ENCODE measurements at places on chromosomes 16 and 17. TPM values are rescaled to one million over a fixed set of nuclear protein-coding genes. Genes with fewer than 3 reads are reported as not detected.

ADAD2 gene
- polyA plus RNA-seq: not detected

SEBOX gene
- polyA plus RNA-seq: not detected

ALOX12B gene
- polyA plus RNA-seq: not detected

CACNG5 gene
- polyA plus RNA-seq: not detected

GRCh38 chr17:78166416-78166815 lies 2.0 kb upstream of the SYNGR2 start:
- no peak for DNase-seq

DNA sequence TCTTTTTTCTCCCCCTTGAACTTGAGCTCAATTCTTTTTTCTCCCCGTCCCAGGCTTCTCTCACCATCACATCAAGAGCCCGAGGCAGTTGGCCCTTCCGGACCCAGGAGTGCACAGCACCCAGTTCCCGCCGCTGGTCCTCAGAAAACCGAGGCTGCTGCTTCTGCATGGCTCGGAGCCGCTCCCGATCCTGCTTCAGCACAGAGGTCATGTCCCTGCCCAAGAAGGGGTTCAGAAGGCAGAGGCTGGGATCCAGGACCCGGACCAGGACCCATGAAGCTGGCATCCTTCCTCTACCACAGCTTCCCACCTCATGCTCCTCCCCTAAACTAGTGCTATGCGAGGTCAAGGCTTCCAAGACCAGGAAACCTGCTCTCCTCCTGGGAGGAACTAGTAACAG lies 10.5 kb downstream of the PER1 start:
- DNase-seq: no peak

GRCh38 chr16:12210925-12211869 lies 234.7 kb downstream of the SNX29 start:
- no peak for DNase-seq

GRCh38 chr17:28896884-28897768 lies at the start of gene FLOT2:
FLOT2 (minus strand) TSS chr17:28897733; CDS start chr17:28897574, 159 bp downstream.
- DNase-seq: no peak

GRCh38 chr17:81365601-81366585 lies 29.4 kb upstream of the BAHCC1 start:
- DNase-seq: no peak

- DNase-seq: peak; percentile 48
Measured at GRCh38 chr16:70653809-70654771, 7.7 kb downstream of the IL34 start.

DNA sequence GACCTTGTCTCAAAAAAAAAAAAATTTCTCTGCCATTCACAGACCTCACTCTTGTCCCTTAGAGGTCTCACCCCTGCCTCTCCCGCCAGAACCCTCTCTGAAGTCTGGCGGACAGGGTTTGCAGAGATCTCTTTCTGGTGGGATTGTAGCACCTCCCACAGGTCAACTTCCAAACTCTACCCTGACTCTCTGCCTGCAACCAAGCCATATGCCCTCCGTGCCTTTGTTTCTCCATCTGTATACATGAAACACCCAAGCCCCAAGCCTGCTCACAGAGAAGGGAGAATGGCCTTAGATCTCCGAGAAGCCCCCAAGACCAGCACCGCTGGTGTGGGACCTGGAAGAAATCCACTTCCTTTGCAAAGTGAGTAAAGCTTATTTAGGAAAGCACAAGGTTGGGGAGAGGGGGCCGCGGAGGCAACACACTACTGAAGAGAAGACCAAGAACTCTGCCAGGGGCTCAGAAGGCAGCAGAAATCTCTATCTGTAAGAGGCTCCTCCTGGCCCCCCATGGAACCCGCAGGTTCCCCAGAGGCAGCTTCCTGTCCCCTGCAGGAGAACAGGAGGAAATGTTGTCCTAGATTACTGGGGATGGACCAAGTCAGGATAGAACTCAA lies 219.9 kb downstream of the C16orf78 start:
- DNase-seq: no peak

- peak; percentile 44 for DNase-seq
Measured at GRCh38 chr17:71500761-71501555, 619.9 kb upstream of the SOX9 start.

- no peak for DNase-seq
Measured at GRCh38 chr17:29571883-29572681, 3.6 kb downstream of the TP53I13 start.

GRCh38 chr16:85370543-85370880 lies 242.6 kb upstream of the GSE1 start:
- DNase-seq: no peak

- no peak for DNase-seq
Measured at GRCh38 chr16:30654856-30655255, 3.4 kb upstream of the FBRS start.

- DNase-seq: no peak
Measured at GRCh38 chr16:75271441-75272096, 20.1 kb upstream of the BCAR1 start.

- no peak for DNase-seq
Measured at GRCh38 chr17:58539698-58540097, 25.3 kb upstream of the MTMR4 start.

DNA sequence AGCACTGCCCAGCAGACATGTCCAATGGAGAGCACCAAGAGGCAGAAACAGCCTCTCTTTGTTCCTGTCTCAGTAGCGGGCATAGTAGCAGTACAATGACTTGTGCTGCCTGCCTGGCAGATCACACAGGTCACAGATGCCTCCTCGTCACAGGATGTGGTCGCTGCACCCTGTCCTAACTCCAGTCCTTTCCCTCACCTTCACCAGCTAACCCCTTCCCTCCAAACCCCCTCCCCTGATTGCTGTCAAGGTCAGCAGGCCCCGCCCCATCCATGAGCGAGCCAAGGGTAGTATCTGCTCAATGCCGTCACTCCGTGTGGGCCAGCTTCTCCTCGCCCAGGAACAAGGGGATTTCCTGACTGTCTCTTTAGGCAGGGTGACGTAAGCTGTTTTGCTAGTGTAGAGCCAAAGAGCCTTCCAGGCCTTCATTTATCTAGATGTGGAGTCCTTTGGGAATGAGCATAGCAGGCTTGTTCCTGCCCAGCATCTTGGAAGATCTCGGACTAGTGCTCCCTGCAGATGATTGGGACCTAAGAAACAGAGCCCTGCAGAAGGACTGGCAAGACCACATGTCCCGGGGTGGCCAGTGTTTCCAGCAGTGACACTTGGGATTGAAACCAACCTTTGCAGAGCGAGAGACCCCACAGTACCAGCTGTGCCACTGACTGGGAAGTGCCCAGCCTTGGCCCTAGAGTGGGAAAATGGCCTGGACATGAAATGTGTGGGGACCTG lies 75.9 kb upstream of the TNRC6C start:
- DNase-seq: no peak

- DNase-seq: no peak
Measured at GRCh38 chr16:56450275-56450985, 702 bp downstream of the NUDT21 start.
